ENCODE measurements at places on chromosomes 13 and 19.

GRCh38 chr13:99282264-99283231, 24.4 kb upstream of the GPR18 start:
- DNase-seq = no peak

DNA sequence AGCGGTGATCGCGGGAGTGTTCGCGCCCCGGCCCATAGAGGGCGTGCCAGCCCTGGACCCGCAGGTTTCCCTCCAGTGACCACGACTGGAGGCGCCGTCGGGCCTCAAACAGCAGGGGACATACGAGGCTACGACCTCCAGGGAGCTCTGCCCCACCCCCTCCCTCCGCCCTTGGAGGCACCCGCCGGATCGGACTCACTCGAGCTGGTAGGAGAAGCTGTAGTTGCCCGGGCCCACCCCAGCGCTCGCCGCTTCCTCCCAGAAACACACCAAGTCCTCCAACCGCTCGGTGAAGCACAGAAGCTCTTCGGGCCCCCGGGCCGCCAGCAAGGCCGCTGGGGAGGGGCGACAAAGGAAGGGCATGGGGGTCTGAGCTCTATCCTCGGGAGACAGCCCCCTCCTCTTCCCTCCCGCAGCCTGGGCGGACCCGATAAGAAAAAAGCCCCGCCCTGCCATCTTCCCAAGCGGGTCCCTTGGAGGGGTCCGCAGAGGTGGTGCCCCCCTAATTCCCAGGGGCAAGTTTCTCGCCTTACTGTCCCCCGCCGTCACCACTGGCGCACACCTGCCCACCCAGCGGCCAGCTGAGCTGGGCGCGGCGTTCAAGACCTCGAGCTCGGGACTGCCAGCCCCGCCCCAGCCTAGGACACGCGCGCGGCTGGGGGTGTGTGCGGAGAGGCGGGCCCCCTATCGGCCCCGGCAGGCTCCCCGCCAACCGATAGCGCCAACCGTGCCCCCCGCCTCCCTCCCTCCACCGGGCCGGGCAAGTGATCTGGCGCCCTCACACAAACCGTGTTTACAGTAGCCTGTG, 1.0 kb downstream of the EPOR start:
- DNase-seq = no peak

- peak; percentile 54 for DNase-seq
These were observed 772 bp downstream of the GPC6 start for GRCh38 chr13:93227280-93227877.

DNA sequence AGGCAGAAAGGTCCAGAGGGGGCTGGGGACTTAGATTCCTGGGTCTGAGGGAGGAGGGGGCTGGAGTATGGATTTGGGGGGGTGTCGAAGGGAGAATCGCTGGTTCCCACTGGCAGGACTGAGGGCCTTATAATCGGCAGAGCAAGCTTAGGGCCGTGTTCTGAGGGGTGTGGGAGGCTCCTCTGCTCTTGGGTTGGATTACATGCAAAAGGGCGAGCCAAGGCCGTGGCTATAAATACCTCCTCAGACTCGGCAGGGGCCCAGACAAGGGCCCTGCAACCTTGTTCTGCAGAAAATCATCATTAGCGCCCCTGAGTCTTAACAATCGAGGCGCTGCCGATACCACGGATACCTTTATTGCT, 707 bp upstream of the MAMSTR start:
- DNase-seq = no peak

- no peak for DNase-seq
These were observed 3.2 kb downstream of the MYPOP start for GRCh38 chr19:45899253-45899652.

- no peak for DNase-seq
These were observed 7.0 kb upstream of the MYDGF start for GRCh38 chr19:4676955-4677731.

DNA sequence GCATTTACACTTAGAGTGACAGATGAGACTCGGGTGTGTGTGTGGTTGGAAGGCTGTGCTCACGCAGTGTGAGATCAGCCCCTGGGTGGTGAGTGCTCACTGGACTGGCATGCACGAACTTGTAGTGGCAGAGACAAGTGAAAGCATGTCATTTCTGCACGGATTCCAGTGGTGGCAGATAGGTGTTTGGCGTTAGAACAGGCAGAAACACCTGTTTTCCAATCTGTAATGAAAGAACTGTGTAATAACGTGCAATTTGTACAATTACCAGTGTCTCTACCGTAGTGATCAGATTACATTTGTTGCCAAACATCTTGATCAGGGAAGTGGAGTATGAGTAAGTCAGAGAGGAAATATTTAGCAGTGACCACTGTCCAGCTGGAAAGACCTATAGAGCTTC, 8.2 kb downstream of the LAMP1 start:
- DNase-seq = no peak

DNA sequence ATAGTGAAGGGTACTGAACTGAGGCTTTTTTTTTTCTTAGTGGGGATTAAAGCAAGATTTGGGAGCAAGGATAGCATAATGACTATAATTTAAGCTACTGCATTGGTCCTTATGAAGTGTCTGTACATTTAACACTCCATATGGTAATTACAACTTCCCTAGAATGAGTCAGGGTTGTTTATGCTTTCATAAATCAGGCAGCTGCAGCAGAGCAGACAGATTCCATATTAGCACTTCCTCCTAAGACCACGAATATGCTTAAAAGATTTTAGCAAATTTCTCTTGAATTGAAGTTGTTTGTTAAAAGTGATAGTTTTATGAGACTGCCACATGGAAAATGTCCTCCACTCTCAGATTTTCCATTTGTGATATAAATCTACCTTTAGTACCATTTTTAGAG, 401.1 kb upstream of the SPRY2 start:
- DNase-seq = no peak

- DNase-seq = no peak
These were observed 39.2 kb upstream of the MIR17HG start for GRCh38 chr13:91308299-91308698.

GRCh38 chr13:45907503-45907902, 56.0 kb upstream of the SIAH3 start:
- DNase-seq = no peak

DNA sequence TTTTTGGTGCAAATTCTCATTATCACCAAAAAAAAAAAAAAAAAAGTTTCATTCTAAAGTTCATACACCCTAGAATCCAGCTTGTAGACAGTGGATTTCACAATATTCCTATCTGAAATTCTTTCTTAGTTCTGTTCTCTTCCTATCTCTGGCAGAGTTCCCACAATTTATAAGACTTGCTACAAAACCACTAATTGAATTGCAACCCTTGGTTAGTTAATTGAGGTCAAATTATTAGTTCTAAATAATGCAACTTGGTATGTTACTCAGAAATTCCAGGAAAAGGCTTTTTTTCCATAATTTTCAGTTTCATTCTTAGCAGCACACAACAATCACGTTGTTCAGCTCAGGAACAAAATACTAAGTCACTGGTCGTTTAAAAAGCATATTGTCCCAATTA, 58.5 kb downstream of the SPATA13 start:
- DNase-seq = no peak

DNA sequence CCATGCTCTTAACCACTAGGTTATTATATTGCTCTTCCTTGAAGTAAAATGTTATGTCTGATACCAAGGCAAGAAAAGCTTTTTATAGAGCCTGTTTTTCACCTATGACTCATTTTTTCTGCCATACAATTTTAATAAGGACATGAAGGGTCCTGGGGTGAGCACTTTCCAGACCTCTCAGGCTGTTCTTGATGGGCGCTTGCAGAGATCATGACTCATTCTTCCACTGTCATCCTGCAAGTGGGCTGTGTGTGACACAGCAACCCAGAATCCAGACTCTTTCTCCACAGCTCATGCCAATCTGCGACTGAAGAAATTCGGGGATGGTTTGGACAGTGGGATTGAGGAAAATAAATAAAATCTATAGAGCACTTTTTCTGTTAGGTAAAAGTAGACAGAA, 506.7 kb upstream of the NBEA start:
- no peak for DNase-seq

GRCh38 chr19:44765033-44765948, 12.4 kb upstream of the CBLC start:
- DNase-seq = no peak

DNA sequence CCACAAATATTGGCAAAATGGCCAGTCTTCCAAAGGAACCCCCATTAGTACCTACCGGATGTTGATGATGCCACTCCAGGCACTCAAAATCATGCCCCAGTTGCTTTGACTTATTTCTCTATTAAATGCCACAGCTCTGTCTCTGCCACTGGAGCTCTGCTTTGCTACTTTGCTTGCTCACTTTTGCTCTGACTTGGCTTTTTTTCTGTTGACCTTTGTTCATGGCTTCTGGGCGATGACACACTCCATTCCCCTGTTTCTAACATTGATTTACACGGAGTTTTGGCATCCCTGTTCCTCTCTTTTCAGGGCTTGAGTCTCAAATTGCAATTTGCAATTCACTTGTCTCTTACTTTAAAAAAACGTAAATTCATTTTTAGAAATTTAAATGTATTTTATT, 217.1 kb upstream of the SPRY2 start:
- DNase-seq = no peak

DNA sequence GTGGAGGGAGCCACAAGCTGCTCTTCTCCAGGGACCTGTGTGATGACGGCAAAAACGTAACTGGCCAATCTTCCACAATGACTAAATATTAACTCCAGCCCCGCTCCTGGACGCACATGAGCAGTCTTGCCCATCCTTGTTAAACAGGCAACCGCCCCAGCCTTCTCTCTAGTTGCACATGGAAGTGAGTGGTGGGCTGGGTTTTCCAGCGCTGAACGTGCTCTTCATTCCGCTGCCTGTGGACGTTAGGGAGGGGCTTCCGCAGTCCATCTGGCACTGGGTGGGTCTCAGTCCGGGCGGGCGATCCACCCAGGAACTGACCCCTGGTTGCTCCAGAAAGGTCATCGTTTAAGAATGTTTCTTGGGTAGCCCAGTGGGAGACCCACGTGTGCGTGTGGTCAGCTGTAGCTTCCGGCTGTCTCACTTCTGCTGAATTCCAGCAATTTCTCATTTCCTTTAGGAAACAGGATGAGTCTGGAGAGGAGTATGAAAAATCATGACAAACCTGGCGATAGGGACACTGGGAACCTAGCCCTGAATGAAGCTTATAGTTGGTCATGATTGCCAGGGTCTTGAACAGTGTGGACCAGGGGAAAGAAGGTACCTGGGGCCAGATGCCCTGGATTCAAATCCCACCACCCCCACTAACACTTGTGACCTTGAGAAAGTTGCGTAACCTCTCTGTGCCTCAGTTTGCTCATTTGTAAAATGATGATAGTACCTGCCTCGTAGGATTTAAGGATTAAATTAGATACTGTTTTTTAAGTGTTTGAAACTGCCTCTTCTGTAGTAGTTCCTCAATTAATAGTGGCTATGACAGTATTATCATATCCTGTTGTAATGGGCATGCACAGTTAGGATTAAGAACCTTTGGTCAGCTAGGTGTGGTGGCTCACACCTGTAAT, 92.6 kb downstream of the SIPA1L3 start:
- no peak for DNase-seq

DNA sequence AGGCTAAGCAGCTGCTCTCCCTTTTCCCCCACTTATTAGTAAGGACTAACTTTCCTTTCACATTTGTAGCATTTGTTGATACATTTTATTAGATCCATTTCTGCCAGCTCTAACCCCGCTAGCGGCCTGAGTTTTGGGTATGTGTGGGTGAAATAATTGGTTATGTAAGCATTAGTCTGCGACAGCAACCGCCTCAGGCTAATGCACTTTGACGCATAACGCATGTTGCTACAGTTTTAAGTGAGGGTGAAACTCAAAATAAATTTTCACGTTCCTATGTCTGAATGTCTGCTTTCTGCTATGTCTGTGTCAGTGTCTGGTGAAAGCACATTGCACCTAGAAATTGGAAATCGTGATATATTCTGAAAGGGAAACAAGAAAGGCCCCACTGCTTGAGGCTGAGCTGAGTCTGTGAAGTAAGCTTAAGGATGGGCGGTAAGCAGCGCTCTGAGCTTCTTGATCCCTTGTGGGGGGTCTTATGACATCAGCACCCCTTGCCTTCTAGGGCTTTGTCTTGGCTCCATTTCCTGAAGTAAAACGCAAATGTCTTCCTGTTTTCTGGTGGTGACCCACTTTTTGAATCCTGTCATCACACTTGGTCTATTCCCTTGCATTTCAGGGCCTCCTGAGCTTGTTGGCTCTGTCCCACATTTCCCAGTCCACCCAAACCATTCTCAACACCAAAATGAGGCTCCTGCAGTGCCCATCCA, 648.3 kb upstream of the ARGLU1 start:
- no peak for DNase-seq

- DNase-seq = peak; percentile 80
These were observed at the start of gene ZNF570 for GRCh38 chr19:37468961-37469777. ZNF570 (plus strand) TSS chr19:37469356; CDS start chr19:37470355, 999 bp downstream.

DNA sequence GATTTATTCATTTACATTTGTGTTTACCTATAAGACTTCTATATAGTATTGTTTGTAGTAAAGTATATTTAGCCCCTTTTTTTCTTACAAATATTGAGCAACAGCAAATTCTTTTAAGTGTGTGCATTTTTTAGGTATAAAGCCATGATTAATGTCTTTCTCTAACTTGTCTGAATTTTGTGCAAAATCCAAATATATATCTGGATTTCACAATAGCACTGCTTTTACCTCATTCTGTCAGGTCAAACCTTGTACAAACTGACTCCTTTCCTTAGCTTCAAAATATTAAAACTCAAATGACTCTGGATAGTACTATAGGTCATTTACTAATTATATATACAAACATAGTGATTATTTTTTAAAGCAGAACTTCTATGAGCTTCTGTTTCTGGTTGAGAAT, 563.0 kb upstream of the SPRY2 start:
- no peak for DNase-seq

DNA sequence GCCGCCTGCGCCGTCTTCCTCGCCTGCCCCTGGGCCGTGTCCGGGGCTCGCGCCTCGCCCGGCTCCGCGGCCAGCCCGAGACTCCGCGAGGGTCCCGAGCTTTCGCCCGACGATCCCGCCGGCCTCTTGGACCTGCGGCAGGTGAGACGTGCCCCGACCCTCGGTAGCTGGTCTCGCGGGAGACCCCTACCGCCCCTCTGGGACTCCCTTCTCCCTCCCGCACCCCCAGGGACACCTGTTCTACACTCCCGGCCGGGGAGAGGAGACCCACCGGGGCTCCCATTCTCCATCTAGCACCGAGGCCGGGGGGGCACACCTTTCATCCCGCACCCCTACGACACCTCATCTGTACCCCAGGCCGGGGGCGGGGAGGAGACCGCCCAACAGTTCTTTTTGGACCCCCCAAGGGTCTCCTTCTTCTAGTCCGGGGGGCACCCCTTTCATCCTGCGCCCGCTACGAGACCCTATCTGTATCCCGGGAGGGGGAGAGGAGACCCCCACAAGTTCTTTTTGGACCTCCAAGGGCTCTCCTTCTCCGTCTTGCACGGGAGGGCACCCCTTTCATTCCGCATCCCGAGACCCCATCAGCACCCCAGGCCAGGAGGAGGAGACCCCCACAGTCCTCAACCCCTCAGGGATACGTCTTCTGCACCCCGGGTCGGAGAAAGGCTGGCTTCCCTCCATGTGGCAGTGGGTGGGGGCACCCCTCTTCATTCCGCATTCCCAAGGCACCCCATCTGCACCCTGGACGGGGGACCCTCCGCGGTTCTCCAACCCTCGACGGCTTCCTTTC, 533 bp downstream of the TNFSF9 start:
- DNase-seq = no peak
